ENCODE measurements at places on chromosomes 3 and 15.
A peak's percentile ranks its signal among the peaks of the same experiment; 100 is the strongest.

DNA sequence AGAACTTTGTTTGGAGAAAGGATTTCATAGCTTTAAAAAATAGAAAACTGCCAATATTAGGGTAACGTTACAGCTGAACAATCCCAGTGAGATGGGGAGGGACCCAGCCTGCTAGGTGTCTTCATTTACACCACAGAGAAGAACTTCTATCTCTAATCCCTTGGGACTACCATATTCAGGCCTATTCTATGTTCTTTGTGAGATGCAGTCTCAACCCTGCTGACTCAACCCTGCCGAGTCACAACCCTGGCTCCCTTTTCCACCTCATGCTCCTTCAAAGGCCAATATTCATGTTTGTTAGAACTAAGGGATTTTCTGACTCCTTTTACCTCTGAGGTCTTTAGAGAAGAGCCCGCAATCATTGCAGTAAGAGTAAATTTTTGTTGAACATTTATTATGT lies 350.5 kb downstream of the EPHB1 start:
- DNase-seq: no peak

GRCh38 chr3:170350515-170351413 lies 6.8 kb upstream of the SKIL start:
- DNase-seq: peak; percentile 7

GRCh38 chr3:143977341-143978262 lies 6.0 kb downstream of the DIPK2A start:
- no peak for DNase-seq

- DNase-seq: no peak
Measured at GRCh38 chr3:114730397-114730796, 416.7 kb downstream of the ZBTB20 start.

- DNase-seq: no peak
Measured at GRCh38 chr15:41987246-41987924, 15.0 kb upstream of the EHD4 start.
